ENCODE measurements at places on chromosomes 6 and 20.
A peak's percentile ranks its signal among the peaks of the same experiment; 100 is the strongest.

- no peak for DNase-seq
Measured at GRCh38 chr20:6558341-6558740, 209.1 kb upstream of the BMP2 start.

DNA sequence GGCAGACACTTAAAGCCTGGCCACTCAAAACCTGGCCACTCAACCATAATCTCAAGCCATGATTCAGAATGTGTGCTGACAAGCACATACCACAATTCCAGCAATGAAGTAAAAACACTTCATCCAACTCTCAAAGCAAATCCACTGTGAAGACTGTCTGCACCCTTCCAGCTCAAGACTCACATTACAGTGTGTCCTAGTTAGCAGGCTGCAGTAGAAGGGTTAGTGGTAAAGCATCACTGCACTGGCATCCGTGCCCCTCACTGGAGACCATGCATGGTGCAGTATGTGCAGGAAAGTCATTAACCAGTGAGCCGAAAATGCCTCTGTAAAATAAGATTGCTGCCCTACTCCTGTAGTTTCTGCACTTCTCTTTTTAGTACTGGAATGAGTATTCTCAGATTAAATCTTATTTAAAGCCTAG is 43.4 kb downstream of the SLC23A2 start:
- no peak for DNase-seq

- no peak for DNase-seq
Measured at GRCh38 chr20:57760698-57761412, 51.0 kb upstream of the PMEPA1 start.

GRCh38 chr20:43283126-43283525 is 93.4 kb upstream of the PTPRT start:
- no peak for DNase-seq

DNA sequence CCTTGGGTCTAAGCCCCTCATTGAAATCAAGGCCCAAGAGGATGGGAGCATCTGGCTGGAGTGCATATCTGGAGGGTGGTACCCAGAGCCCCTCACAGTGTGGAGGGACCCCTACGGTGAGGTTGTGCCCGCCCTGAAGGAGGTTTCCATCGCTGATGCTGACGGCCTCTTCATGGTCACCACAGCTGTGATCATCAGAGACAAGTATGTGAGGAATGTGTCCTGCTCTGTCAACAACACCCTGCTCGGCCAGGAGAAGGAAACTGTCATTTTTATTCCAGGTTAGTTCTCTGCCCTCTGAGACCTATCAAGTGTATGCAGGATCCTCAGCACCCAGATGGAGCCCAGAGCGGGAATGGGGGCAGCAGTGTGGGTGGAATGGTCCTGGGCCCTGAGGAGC is 5.1 kb downstream of the BTN2A2 start:
- no peak for DNase-seq

DNA sequence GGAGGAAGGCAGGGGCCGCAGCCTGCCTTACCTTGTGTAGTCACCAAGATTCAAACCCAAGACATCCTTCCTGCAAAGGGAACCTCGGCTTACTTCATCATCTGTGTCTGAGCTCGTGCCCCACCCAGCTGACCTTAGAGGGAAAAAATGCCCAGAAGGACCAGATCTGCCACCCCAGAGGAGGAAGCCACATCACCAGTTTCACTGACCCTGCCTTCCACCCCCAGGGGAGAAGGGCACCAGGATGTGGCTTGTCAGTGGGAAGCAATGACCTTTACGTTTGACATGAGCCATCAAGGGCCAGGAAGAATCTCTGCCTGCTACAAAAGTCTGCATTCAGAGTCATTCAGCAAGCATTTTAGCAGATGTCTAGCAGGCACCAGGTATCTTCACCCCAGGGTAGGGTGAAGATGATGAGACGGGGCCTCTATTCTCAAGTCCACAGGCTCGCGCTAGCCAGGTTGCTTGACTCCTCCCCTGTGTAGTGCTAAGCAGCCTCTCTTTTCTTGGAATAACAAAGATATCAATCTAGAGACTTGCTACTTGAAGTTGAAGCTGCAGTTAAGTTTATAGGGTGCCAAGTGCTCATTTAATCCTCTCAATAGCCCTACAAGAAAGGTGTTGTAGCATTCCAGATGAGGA is 28.1 kb downstream of the HM13 start:
- DNase-seq = peak; percentile 21

GRCh38 chr6:94278146-94278545 is 858.8 kb upstream of the EPHA7 start:
- no peak for DNase-seq

GRCh38 chr6:120960761-120961160 is 373.5 kb downstream of the TBC1D32 start:
- no peak for DNase-seq

GRCh38 chr6:490251-491037 is 98.9 kb downstream of the IRF4 start:
- DNase-seq = no peak

GRCh38 chr6:149806127-149806526 is 56.6 kb downstream of the PCMT1 start:
- no peak for DNase-seq

- DNase-seq = no peak
Measured at GRCh38 chr6:74969591-74970267, 236.1 kb downstream of the COL12A1 start.

DNA sequence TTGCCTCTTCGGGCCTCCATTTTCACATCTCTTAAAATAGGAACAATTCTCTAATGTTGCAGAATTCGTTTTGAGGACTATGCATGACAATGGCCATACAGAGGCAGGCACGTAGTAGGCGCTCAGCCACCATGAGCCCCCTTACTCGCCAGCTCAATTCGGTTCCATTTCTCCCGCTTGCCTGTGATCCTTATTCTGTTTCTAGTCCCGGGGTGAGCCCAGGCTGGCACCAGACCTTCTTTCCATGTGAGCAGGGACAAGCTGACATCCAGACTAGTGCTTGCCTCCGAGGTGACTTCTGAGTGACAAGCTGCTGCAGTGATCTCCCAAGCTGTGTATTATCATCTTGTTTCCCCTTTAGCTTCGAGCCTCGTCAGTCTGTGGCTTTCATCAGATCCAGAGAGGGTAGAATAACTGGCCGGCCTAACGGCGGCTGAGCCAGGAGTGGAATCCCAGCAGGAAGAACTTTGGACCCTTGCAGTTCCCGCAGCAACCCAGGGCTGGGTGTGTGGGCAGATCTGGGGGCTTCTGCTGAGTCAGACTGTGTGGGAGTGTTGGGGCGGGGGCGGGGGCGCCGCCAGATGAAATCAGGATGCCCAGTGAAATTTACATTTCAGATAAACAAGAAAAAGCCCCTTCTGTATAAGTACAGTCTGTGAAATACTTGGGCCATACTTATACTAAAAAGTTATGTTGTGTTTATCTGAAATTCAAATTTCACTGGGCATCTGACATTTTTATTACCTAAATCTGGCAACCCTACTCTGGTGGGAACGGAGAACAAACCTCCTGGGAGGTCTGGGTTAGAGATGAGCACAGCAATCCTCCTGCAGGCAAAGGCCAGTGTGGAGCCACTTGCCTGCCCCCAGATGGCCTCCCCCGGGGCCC is 10.9 kb downstream of the BANF2 start:
- no peak for DNase-seq

DNA sequence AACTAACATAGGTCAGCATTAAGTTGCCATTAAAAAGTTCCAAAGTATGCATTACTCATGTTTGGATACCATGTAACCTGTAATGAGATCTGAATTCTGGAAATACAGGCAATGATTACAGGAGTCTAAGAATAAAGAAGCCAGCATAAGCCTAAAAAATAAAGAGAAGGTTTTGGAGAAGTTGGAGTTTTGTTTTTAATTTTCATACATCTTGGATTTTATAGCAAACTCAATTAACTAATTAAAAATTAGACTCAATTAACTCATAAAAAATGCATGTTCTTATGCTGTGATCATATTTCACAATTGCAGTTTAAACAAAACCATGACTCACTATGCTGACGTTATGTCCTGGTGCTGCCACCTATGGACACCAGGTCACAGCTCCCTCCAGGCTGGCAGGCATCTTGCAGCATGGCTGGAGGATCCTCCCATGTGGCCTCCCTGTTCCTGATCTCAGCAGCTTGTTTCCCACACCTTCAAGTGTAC is 648.8 kb upstream of the AGPAT4 start:
- no peak for DNase-seq

- no peak for DNase-seq
Measured at GRCh38 chr6:87444362-87444761, 28.4 kb upstream of the SLC35A1 start.

GRCh38 chr20:39112178-39112743 is 150.1 kb downstream of the DHX35 start:
- peak; percentile 1 for DNase-seq

- no peak for DNase-seq
Measured at GRCh38 chr6:19470333-19470732, 366.8 kb upstream of the ID4 start.

DNA sequence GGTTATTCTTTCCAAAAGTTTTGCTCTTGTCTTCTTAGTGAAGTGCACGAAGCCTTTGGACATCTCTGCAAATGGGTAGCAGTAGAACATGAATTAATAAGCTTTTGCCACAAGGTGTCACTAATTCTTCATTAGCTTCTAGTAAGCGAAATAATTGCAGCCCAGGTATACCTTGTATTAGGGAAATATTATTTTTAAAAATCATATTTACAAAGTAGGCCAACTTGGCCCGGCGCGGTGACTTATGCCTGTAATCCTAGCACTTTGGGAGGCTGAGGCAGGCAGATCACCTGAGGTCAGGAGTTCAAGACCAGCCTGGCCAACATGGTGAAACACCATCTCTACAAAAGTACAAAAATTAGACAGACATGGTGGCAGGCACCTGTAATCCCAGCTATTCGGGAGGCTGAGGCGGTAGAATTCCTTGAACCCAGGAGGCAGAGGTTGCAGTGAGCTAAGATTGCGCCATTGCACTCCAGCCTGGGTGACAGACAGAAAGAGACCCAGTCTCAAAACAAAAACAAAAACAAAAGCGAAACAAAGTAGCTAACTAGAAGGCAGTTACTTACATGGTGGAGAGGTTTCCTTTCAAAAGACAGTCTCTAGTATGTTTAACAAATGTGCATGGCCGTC is 8.8 kb upstream of the RSPH3 start:
- no peak for DNase-seq

- DNase-seq = no peak
Measured at GRCh38 chr6:82283771-82284410, 36.3 kb upstream of the IBTK start.

DNA sequence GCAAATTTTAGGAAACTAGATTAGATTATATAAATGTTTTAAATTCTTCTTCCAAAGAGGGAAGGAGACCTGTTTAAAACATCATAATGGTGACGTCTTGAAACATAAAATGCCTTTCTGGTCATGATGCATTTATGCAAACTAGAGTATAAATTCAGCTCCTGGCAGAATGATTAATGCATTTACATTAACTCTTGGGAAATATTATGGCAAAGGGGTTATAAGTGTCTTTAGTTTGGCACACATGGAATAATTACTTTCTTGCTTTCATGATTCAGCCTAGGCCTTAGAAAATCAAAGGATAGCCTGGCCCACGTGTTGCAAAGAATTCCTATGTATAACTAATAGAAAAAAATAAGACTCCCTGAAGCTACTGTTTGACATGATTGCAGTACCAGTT is 639.2 kb downstream of the RFPL4B start:
- no peak for DNase-seq

- no peak for DNase-seq
Measured at GRCh38 chr20:32485770-32486478, 99.2 kb downstream of the NOL4L start.

DNA sequence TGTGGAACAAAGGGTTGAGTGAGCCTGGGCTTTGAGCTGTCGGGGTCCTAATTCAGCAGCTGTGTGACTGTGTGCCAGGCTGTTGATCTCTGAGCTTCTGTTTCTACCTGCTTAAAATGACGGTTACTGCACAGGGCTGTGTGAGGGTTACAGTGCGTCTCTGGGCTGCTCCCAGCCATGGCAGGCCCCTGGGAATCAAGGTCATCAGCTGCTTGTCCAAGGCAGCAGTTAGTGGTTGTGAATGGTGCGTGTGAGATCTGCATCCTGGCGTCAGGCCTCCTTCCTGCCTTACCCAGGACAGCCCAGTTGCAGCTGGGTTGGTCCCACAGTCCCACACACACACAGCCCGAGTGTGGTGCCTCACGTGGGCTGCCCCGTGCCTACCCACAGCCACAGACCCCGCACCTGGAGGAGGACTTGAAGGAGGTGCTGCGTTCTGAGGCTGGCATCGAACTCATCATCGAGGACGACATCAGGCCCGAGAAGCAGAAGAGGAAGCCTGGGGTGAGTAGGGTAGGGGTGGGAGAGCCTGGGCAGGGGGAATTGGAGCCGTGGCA is 15.6 kb downstream of the GTSF1L start:
- no peak for DNase-seq

GRCh38 chr6:21438986-21439352 is 154.6 kb upstream of the SOX4 start:
- DNase-seq = no peak

- peak; percentile 90 for DNase-seq
Measured at GRCh38 chr6:149565527-149566409, at the start of gene GINM1. TSS of gene GINM1 (plus strand) at chr6:149566375. CDS start at chr6:149566415, 40 bp downstream.

DNA sequence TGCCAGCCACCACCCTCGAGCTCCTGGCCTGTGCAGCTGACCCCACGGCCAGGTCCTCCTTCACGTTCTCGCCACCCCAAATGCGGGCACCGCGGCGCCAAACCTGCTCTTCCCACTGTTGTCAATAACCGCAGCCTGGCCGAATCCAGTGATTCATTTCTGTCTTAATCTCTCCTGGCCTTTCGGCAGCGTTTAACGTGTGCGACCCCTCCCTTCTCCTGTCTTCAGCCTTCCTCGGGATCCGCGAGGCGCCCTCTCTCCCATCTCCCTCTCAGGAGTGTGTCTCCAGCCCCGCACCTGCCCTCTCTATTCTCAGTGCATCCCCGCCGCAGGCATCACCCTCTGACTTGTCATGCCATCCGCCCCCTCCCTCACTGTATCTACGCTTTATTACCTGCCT is 91.4 kb downstream of the THBS2 start:
- no peak for DNase-seq

GRCh38 chr20:58308290-58308679 is 1.2 kb upstream of the RAB22A start:
- DNase-seq = no peak

- DNase-seq = no peak
Measured at GRCh38 chr6:150499882-150500312, 99.8 kb upstream of the PLEKHG1 start.

DNA sequence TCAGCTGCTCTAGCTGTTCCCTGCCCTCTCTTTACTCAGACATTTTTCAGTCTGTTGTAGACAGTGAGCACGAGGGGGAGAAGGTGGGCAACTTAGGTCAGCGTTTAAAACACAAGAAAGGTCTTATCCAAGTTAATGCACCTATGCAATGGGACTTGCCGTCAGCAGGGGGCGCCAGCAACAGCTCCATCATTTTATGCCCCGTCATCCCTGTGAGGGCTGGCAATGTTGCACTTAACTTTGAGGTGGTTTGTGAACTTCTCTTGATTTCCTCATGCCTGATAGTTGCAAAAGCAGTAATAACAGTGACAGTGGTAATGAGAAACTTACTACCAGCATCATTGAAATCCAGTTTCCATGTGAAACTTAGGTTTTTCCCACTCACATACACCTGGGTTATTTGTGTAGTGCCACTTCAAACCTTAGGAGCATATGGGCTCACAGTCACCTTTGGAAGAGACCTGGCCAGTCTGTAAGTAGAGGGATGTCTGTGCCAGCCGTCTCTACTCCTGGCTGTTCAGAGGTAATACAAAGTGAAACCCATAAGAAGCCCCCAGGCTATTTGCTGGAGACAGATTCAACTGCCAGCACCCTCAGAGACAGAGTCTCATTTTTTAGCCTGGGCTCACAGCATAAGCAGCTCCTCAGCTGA is 44.9 kb upstream of the ID1 start:
- DNase-seq = peak; percentile 45

Data from stimulated activated CD8-positive, alpha-beta memory T cell treated with anti-CD3 and anti-CD28 coated beads, Interleukin-15, amount 100 ng/mL, for 48 hours (primary cell).